ENCODE measurements at places on chromosomes 6 and 20. TPM values are rescaled to one million over a fixed set of nuclear protein-coding genes. Genes with fewer than 3 reads are reported as not detected.

PNPLA1 gene
- not detected for total RNA-seq

GRCh38 chr20:15900443-15900842 lies 672.8 kb downstream of the KIF16B start:
- peak; percentile 5 for DNase-seq

- DNase-seq, result no peak
These were observed 295.1 kb upstream of the CDYL start for GRCh38 chr6:4480788-4481735.

CST4 gene
- 0.17 TPM for total RNA-seq

SRMS gene
- total RNA-seq, result not detected

- DNase-seq, result no peak
These were observed 88.0 kb downstream of the FRK start for GRCh38 chr6:115972679-115973078.

DNA sequence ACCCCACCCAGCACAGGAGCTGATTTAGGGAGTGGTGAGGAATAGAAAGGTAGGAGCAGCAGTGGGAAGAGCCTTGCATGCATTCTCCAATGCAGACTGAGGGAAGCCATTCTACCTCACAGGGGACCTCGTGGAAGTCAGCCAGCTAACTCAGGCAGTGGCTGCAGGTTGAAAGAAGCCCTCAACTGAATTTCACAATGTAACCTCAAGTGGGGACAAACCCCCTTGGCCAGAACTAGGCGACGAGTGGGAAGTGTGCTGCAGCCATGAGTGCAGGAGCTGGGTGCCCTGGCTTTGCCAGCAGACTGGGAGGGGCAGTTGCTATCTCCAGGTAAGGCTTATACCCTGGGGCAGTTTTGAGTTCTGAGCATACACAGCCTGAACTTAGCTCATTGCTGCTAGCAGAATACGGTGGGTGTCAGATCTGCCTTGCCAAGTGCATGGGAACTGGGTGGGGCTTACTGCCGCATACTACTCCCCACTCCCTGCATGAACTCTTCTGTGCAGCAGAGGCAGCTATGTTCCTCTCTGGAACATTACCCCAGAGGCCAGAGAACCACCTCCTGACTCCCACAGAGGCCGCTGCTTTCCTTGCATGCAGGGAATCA lies 126.5 kb downstream of the CDK19 start:
- no peak for DNase-seq

DNA sequence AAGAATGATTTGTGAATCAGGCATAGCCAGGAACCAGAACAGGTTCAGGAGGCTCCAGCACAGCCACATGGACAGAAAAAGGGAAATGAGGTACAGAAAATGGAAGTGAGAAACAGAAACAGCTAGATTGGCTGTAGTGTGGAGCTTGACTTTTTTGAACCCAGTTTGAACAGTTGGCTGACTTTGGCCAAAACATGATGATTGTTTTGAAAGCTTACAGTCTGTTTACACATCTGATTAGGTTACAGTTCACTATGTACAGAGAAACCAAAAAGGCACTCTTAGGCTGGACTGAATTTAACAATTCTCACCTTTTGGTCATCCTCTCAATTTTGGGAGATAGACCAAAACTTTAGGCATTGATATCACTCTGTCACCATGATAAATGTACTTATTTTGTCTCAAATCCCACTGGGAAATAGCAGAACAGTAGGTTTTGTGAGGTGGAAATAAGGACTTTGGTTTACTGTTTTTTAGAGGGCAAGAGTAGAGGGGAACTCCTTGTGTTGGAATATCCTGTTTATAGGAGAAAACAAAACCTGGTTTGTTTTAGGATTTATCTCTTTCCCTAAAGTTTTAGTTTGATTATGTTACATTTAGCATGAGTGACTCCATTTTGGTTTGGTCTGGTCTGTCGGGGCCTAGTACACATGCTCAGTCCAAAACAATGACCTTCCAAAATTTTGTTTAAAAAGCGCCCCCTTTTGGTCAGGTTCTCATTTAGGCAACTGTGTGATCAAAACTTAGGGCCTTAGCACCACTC lies 123.1 kb downstream of the OLIG3 start:
- DNase-seq, result no peak

- DNase-seq, result peak; percentile 18
These were observed 793 bp upstream of the FAM50B start for GRCh38 chr6:3848380-3848779.

- no peak for DNase-seq
These were observed 231.2 kb downstream of the DOK5 start for GRCh38 chr20:54706581-54706980.

DNA sequence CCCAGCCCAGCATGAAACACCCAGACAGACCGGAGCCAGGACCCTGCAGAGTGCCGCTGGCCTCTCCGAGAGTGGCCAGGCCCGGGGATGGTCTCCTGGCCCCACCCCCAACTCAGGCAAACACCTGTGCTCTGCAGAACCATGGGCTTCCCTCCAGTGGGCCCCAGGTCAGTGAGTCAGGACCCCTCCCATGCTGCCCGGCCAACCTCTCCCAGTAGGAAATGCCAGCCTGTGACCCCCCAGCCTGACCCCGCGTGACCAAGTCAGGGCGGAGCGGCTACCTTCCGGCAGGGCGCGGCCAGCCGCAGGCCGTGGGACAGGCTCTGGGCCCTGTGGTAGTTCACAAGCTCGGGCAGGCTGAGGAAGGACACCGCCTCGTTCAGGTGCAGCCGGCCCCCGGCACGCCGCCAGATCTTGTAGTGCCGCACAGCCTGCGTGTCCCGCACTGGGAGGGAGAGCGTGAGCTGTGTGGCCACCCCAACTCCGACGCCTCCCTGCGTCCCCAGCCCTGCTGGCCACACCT lies 3.2 kb downstream of the PTK6 start:
- DNase-seq, result no peak

DNA sequence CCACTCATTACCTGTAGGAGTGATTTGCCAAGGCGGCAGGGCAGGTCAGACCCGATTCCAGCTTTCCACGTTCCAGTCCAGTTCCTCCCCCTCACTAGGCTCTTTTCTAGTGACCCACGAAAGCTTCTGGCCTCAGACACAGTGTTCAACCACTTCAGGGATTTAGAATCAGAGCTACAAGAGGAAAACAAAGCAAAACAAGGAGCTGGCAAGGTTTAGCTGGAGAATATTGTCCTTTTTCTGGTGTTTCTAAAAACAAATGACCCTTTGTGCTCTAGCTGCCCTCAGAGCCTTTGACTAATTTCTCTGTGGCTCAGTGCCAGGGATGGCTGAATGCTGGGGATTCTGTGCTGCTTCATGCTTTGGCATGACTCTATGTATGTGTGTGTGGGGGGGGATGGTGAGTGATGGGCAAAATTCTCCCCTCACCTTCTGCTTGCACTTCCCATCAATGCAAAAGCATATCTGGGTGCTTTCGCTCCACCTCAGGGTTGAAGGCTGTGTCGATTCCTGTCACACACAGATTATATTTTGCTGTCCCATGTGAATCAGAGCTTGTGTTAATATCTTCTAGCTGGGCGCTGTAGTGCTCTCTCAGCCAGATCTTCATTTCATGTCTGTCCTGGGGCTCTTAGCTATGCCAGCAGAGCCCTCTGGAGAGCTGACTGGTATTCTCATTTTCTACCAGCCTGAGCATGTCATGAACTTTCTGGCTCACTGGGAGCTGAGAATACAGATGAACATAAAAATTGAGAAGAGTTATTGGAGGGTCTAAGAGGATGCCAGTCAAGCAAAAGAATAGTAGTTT lies 19.3 kb upstream of the NEDD9 start:
- peak; percentile 76 for DNase-seq

DNA sequence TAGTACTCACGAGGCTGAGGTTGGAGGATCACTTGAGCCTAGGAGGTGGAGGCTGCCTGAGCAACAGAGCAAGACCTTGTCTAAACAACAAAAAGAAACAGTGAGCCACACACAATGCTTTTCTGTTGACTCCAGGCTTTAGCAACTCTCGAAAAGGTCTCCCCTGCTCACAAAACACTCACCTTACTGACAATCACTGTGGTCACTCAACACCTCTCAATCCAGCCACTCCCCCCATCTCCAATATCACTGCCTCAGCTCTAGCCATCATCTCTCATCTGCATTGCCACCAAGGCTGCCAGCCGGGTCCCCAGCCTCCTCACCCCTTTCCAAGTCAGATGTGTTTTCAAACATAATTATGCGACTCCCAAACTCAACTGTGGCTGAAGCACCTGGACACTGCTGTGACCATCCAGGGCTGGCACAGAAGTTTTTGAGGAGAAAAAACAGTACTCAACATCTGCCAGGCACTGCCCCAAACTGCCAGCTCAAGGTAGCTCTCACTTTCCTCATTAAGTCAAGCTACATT lies 218.0 kb upstream of the ARID1B start:
- DNase-seq, result no peak

FAM162B gene
- total RNA-seq, result 13.1 TPM

MAN1A1 gene
- 120 TPM for total RNA-seq

TBX18 gene
- total RNA-seq, result 0.77 TPM

BPIFB2 gene
- not detected for total RNA-seq

DNA sequence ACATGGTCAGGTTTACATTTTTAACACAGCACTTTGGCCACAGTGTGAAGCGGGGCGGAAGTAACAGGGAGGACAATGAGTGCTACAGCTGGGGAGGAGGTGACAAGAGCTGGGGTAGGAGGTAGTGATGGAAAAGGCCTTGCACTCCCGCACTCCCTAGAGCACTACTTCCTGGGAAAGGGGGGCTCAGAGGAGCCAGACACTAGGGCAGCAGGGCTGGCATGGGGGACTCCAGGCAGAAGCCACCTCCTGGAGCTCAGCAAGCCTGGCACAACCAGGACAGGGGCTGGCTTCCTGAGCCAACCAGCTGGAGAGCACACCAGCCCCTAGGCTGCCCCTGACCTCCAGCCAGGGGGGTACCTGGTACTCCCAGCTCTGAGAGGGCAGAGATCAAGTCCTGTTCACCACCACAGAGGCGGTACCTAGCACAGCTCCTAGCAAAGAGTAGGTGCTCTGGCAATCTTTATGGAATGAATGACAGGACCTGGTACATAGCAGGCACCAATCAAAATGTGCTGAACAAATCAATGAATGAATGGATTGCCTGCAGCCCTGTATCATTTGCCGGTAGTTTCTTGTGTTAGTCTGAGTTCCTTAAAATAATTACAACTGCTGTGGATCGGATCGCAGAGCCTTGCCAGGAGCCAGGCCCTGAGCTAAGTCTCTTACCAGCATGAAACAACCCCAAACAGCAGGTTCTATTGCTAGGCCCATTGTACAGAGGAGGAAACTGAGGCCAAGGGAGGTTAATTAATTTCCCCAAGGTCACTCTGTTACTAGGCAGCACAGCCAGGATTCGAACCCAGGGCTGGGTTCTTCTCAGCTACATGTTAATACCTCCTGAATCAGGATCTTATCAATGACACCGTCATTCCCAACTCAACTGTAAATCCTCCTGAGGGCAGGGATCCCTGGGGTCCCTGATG lies 15.5 kb downstream of the NOL4L start:
- DNase-seq, result no peak

GRCh38 chr6:97203343-97203742 lies 79.7 kb downstream of the MMS22L start:
- peak; percentile 13 for DNase-seq

- peak; percentile 43 for DNase-seq
These were observed 2.5 kb upstream of the TMEM244 start for GRCh38 chr6:129863664-129864063.

DNA sequence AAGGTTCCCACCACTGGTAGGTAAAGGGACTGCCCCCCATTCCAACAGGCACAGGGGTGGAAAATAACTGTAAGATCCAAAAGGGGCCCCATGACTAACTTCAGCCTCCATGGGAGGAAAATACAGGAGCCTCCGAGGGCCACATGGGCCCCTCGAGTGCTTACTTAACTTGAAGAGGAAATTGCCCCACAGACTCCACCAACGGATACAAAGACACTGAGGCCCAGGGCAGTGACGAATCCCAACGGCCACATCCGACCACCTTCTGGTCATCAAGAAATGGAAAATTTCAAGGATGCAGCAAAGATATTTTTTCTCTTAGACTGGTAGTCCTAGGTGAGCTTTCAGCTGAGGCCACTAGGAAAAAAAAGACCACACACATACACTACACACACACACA lies 116.0 kb upstream of the MRPS10 start:
- no peak for DNase-seq

DNA sequence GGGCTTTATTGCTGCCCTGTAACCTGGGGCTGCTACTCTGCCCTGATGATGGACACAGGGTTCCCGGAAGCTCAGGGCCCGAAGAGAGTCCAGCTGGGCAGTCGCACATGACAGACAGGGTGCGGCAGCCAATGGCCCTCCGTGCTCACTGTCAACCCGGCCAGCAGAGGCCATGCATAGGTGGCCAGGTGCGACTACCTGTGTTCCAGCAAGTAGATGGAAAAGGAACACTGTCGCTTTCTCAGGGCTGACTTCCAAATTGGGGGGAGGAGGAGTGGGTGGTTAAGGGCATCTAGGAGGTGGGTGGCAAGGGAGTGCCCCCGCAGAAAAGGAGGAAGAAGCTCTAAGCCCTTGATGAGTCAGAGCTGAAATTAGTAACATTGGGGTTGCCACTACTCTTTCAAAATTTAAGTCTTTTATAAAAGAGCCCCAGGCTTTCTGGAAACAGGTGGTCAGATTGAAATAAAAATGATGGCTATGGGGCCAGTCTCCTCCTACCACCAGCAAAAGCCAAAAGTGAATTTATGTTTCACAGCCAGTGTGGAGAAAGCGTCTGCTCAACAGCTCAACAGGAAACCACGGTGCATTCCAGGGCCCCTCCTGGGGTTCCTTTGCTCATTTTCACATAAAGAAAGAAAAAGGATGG lies 2.3 kb upstream of the RAMACL start:
- peak; percentile 85 for DNase-seq

DNA sequence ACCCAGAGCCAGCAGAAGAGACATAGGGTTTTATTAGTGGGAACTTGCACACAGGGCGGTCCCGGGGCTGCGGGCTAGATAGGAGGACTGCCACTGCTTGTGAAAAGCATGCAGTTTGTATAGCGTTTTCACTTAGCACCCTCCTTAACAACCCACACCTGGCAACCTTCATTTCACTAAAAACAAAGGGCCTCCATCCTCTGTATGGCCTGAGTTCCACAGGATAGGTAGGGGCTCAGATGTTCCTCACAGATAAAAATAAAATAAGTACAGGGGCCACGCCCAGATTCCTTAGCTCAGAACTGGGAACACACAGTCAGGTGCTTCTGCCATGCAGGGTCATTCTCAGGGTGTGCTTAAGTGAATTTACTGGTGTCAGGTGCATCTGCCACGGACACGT lies 39.8 kb downstream of the GPR6 start:
- no peak for DNase-seq

DNA sequence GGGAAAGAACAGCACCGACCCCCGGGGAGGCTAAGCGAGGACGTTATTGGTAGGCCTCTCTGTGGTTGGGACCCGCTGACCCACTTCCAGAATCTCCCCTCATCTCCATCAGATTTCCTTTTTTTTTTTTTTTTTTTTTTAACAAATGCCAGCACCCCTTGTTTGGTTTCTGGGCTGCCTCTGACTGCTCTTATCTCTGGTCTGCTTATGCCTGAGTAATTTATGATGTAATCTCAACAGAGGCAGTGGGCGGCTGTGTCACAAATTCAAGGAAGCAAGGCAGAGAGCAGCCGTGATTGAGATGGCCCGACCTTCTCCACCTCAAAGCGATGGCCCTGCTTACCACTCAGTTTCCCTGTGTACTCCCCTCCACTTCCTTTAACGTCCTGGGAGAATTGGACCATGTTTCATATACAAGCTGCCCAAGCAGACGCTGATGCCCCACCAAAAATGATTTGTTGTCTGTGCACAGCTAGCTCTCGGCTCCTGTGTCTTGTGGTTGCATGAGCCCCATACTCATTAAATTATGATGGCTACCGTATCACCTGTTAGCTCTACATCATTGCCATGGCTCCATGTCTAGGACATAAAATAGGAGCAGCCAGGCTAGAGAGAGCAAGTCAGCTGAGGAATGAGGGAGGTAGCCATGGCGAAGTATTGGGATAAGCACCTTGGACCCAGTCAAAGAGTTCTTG lies 98.1 kb downstream of the ZNF217 start:
- DNase-seq, result peak; percentile 44

DLK2 gene
- under 0.01 TPM for total RNA-seq

LGSN gene
- total RNA-seq, result under 0.01 TPM

All from fibroblast of lung (primary cell).